Lung (tissue), 17 donors: ENCODE measurements at places on chromosomes 11 and 22.

DNA sequence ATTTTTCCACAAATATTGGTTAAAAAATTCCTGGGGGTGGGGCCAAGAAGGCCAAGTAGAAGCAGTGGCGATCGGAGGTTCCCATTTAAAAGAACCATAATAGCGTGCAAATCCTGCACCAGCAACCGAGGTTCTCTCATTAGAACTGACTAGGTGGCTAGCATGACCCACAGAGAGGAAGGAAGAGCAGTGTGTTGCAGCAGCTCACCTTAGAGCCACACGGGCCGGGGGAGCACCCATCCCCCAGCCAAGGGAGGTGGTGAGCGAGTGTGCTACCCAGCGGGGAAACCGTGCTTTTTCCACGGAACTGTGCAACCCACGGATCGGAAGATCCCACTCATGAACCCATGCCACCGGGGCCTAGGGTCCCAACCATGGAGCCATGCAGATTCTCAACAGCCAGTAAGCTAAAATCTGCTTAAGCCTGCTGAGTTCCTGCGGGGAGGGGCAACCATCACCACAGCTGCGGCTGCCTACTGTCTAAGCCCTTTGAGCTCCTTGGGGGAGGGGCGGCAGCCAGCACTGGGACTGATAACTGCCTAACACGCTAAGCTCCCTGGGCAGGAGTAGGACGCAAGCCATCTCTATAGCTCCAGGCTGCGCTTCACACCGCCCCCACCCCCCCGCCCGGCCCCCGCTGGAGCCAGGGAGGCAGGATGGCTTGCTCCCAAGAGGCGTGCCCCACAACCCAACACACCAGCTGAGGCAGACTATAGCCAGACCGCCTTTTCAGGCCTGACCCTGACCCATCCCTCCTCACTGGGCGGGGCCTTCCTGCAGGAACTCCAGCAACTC lies 21.0 kb upstream of the HTATIP2 start:
- peaks cover 4% of the 10 kb centered on the region for H3K27me3 ChIP-seq
- no peak overlapping the region for H3K27ac ChIP-seq
- no peak overlapping the region for H3K4me3 ChIP-seq

- H3K27me3 ChIP-seq, result no peaks in the 10 kb centered on the region
- DNase-seq, result no peak
- H3K4me3 ChIP-seq, result no peak overlapping the region
- H3K36me3 ChIP-seq, result no peaks in the 10 kb centered on the region
- H3K4me1 ChIP-seq, result no peaks in the 10 kb centered on the region
Measured at GRCh38 chr22:35681454-35682052, 33.3 kb downstream of the APOL6 start.

DNA sequence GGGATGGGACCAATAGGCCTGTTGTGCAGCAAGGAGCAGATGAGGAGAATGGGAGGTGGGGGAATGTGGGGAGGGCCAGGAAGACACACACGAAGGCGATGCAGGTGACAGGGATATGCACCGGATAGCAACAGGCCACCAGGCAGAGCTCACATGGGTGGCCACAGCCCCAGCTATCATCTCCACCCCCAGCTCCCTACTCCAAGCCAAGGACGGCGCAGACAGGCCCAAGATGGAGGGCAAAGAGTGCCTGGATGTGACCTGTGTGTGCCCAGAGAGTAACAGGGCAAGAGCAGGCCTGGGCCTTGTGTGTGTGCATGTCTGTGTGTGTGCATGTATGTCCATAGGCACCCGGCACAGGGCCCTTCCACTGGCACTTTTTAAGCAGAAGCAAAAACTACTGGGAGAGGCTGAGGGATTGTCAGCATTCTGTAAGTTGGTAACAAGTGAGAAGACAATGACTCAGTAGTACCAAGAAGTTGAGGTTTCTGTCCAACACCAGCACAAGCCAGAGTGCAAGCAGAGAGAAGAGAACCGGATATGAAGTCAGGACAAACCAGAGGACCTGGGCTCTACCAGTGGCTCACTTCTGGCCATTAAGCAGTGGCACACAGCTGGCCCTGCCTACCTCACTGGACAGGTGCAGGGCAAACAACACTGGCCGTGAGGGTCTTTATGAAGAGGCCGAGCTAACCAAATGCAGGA lies 36.4 kb downstream of the NRXN2 start:
- no peaks in the 10 kb centered on the region for H3K36me3 ChIP-seq
- H3K4me3 ChIP-seq, result no peak overlapping the region
- peaks cover 14% of the 10 kb centered on the region for H3K27me3 ChIP-seq

DNA sequence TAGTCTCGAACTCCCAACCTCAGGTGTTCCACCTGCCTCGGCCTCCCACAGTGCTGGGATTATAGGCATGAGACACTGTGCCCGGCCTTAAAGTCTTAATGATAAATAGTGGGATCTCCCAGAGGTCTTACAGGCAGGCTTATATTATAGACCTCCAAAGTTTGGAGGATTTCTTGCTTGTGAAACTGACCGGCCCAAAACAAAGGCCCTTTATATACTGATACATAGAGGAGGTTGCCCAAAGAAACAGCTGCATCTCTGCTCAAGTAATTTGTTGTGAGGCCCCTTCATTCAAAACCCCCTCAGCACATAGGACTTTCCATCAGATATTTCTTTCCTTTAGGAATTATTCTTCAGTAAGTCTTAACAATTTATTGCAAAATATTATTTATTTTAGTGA lies 27.4 kb upstream of the RDX start:
- no peaks in the 10 kb centered on the region for H3K4me1 ChIP-seq
- H3K36me3 ChIP-seq, result no peaks in the 10 kb centered on the region
- H3K4me3 ChIP-seq, result no peak overlapping the region

DNA sequence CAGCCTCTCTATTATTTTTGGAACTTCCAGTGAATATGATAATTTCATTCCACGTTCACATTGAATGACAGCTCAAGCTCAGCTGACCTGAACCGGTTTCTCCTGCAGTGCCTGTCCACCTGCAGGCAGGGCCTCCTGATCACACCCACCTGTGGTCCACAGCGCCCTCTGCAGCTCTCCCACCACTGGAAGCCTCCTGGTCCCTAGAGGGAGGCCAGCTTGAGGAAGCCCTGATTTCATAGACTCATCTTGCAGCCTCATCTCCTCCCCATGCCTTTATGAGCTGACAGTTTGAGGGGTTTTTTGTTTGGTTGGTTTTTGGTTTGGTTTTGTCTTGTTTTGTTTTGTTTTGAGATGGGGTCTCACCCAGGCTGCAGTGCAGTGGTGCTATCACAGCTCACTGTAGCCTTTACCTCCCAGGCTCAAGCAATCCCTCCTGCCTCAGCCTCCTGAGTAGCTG lies 29.9 kb upstream of the MALAT1 start:
- no peaks in the 10 kb centered on the region for H3K27me3 ChIP-seq
- no peak overlapping the region for H3K4me3 ChIP-seq
- peak; percentile 76 for DNase-seq

DNA sequence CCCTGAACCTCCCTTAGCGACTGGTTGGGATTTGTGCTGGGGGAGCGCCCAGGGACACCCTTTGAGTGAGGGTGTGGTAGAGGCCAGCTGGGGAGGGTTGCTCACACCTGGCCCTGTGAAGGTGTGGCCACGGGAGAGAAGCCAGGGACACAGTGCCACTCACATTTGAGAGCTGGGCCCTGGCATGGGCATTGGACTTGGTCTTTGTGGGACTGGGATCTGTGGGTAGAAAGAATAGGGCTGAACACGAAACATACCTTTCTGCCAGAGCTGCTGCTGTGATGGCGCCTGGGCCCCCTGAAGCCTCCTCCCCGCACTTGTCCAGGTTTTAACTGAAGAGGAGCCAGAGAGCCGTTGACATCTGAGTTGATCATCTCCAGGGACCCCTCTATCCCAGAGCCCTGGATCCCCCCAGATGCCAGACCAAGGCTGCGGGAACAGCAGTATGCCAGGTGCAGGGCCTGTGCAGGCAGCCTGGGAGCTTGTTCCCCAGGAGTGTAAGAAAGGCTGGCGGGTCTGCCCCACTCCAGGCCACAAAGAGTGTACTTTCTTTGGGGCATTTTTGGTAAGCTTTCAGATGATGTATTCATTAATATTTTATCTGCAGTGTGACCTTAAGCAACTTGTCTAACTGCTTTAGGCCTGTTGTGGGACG lies 284.1 kb downstream of the TBC1D22A start:
- DNase-seq, result no peak
- peaks cover 4% of the 10 kb centered on the region for H3K4me1 ChIP-seq
- no peak overlapping the region for H3K27ac ChIP-seq
- H3K36me3 ChIP-seq, result no peaks in the 10 kb centered on the region
- H3K4me3 ChIP-seq, result no peak overlapping the region
- no peaks in the 10 kb centered on the region for H3K27me3 ChIP-seq

DNA sequence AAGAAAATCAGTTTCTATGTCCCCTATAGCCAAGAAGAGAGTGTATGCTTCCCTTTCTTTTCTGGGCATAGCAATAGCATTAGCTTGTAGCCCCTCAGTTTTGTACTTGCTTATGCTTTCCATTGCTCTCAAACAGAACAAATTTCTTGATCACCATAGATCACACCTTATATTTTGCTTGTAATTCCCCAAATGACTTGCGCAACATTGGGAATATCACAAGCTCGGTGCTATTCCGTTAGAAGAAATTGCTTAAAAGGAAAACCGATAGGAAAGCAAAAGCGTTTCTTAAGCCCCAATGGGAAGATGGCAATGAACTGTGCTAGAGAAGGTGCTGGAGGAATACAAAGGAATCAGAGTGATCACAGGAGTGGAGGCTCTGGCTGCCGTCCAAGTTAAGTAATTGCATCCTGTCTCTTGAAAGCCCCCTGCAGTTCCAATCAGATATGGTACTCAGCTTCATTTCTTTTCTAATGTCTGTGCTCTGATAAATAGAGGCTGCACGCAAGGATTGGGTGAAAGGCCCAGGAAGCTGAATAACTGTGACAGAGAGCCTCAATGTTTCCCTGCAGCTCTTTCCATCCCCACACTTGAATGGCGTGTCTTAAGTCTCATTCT lies 182.1 kb upstream of the KIRREL3 start:
- no peaks in the 10 kb centered on the region for H3K36me3 ChIP-seq
- DNase-seq, result peak; percentile 3
- H3K4me3 ChIP-seq, result no peak overlapping the region
- H3K4me1 ChIP-seq, result no peaks in the 10 kb centered on the region
- no peak overlapping the region for H3K27ac ChIP-seq
- no peaks in the 10 kb centered on the region for H3K27me3 ChIP-seq

DNA sequence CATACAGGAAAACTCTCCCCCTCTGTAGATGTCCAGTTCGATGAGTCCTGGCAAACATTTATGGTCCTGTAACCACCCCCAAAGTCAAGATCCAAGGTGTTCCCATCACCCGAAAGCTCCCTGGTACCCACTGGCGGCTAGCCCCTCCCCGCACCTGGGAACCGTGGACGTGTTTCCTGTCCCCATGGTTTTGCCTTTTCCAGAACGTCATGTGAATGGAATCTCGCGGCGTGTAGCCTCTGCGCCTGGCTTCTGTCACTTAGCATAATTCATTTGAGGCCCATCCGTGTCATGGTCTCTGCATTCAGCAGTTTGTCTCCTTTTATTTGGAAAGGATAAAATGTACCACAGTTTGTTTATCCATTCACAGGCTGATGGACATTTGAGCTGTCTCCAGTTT lies 106.3 kb downstream of the KCNQ1 start:
- H3K27ac ChIP-seq, result no peak overlapping the region
- H3K4me3 ChIP-seq, result no peak overlapping the region
- DNase-seq, result no peak
- no peaks in the 10 kb centered on the region for H3K27me3 ChIP-seq
- no peaks in the 10 kb centered on the region for H3K36me3 ChIP-seq

GRCh38 chr11:65536412-65537295 lies 11.8 kb downstream of the SCYL1 start:
- peaks cover 9% of the 10 kb centered on the region for H3K4me1 ChIP-seq
- H3K4me3 ChIP-seq, result no peak overlapping the region
- H3K27me3 ChIP-seq, result no peaks in the 10 kb centered on the region
- peaks cover 57% of the 10 kb centered on the region for H3K36me3 ChIP-seq
- no peak overlapping the region for H3K27ac ChIP-seq
- no peak for DNase-seq

DNA sequence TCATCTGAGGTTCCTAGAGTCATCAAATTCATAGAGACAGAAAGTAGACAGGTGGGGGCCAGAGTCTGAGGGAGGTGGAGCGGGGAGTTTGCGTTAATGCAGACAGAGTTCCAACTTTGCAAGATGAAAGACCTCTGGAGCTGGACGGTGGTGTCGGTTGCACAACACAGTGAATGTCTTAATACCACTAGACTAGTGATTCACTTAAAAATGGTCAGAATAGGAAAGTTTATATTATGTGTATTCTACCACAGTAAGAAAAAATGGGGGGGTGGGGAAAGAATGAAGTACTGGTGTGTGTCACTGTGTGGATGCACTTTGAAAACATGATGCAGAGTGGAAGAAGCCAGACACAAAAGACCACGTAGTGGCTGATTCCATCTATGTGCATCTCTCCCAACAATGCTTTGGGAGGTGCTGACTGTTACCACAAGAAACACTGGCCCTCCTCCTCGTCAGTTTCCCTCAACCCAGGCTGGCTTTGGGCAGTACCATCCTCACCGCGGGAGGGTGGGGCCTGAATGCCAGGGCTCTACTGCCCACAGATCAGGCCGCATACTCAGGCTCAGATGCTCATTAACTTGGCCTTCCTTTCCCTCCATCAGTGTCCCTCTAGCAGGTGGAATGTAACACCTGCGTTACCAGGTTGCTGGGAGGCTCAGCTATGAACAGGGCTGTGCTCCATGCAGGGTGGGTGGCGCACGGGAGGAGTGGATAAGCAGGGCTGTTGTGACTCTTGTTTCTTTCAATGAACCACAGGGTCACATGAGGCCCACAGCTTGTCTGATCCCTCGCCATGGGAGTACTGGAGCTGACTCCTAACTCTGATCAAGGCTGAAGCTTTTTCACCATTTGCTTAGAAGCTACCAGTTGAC lies 297.0 kb downstream of the CTTN start:
- H3K27ac ChIP-seq, result no peak overlapping the region
- no peak overlapping the region for H3K4me3 ChIP-seq
- no peaks in the 10 kb centered on the region for H3K27me3 ChIP-seq

- no peak overlapping the region for H3K4me3 ChIP-seq
- DNase-seq, result no peak
- no peaks in the 10 kb centered on the region for H3K4me1 ChIP-seq
- no peaks in the 10 kb centered on the region for H3K27me3 ChIP-seq
Measured at GRCh38 chr11:6625156-6625831, 6.1 kb upstream of the TPP1 start.

DNA sequence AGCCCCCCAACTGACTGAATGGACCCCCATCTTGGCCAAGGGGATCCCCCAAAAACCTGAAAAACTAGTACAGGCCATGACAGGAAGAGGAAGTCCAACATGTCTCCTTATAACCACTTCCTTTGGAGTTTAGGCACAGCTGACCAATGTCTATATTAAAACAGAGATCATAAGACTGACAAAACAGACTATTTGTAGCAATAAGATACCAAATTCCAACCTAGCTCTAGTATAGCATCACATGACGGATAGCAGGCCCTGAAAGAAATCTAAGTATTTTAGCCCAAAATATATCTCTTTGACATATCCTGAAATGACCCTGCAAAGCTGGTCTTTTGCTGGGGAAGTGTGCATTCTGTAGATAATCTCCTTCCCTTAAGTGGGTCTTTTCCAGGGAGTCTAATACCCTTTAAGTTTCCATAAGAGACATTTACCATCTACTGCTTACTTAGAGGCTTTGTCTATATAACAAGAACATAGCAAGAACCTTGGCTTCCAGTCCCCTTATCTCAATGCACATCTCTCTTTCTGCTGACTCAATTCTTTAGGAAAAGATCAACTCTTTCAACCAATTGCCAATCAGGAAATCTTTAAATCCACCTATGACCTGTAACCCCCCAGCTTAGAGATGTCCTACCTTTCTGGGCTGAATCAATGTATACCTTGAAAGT lies 34.9 kb upstream of the ACER3 start:
- no peak for DNase-seq
- peak overlapping the region; percentile 56 for H3K27ac ChIP-seq
- H3K4me1 ChIP-seq, result peaks cover 17% of the 10 kb centered on the region

- no peak overlapping the region for H3K27ac ChIP-seq
- H3K36me3 ChIP-seq, result peaks cover 3% of the 10 kb centered on the region
- DNase-seq, result no peak
- peaks cover 8% of the 10 kb centered on the region for H3K4me1 ChIP-seq
Measured at GRCh38 chr22:44718418-44718817, 16.4 kb downstream of the PRR5 start.
